Stimulated activated CD4-positive, alpha-beta T cell treated with anti-CD3 and anti-CD28 coated beads, Interleukin-4, amount 100 ng/mL, for 24 hours (primary cell): ENCODE measurements at places on chromosomes 12 and 14.
A peak's percentile ranks its signal among the peaks of the same experiment; 100 is the strongest.

GRCh38 chr14:87409393-87409792 lies 583.6 kb downstream of the GALC start:
- DNase-seq = no peak

DNA sequence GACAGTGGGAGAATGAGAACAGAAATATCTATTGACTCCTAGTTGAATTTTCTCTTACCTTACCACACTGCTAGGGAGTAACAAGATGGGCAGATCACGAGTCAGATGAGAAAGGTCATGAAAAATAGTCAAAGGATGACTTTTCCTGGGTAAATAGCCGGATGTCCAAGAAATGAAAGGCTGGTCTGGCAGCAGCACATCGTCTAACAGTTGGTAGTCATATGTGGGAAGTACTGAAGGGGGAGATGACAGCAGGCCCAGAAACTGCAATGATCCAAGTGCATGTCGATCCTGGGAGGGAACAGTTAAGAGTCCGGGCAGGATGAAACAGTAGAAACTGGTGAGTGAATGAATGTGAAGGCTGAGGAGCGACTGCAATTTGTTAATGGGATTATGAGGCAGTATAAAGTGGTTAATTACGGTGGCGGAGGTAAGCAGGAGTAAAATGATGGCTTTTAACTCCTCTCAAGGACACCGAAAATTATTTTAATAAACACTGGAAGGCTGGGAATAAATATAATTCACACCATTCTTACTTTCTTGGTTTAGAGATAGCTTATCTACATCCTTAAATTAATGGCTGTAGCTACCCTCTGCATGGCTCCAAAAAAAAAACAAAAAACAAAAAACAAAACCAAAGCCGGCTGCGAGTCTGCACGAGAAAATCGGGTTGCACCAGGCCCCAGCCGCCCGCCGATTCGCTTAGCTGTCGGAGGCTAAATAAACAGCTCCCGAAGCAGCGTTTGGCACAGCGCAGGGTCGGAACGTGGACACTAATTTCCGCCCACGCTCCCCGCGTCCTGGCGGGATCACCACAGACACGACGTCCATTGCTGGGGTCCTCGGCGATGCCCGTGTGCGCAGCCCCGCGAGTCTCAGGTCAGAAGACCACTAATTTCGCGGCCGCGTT lies 1.0 kb upstream of the ERC1 start:
- DNase-seq = peak; percentile 53

- no peak for DNase-seq
These were observed 1823.6 kb upstream of the FLRT2 start for GRCh38 chr14:83706231-83706954.

DNA sequence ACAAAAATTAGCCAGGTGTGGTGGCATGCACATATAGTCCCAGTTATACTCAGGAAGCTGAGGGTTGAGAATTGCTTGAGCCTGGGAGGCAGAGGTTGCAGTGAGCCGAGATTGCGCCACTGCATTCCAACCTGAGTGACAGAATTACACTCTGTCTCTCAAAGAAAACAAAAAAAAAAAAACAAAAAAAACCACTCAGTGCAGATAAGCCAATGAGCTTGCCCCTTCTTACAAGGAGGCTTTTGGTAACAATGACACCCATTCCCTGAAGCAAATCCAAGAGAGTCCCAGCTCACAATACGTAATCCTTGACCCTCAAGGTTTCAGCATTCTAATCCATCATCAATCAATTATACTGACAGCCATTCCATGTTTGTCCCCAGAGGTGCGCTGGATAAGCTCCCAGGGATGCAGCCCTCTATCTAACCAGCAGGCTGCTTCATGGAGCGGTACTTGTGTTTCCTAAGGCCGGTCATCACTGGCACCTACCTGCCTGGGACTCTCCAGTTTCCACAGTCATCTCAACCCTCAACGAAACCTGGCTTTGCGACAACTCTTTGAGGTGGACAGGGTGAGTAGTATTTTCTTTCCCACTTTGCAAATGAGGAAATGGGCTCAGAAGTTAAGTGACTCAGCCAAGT lies 12.4 kb downstream of the GCN1 start:
- no peak for DNase-seq

DNA sequence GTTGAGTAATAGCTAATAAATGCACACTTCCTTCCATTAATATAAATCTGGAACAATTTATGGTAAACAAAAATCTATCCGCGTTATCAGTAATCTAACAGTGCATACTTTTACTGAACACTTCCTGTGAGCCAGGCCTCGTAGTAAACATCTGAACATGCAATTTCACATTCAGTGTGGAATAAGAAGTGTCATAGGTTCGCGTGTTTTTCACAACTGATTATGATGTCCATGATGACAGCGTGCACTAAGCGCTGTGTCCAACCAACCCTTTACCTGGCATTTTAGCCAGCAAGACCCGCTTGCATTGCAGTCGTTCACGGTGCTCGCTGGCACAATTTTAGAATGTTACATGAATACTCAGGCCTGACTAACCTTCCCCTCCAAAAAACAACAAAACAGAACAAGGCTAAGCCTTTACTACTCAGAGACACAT lies 2.1 kb downstream of the PNMA1 start:
- DNase-seq = no peak

DNA sequence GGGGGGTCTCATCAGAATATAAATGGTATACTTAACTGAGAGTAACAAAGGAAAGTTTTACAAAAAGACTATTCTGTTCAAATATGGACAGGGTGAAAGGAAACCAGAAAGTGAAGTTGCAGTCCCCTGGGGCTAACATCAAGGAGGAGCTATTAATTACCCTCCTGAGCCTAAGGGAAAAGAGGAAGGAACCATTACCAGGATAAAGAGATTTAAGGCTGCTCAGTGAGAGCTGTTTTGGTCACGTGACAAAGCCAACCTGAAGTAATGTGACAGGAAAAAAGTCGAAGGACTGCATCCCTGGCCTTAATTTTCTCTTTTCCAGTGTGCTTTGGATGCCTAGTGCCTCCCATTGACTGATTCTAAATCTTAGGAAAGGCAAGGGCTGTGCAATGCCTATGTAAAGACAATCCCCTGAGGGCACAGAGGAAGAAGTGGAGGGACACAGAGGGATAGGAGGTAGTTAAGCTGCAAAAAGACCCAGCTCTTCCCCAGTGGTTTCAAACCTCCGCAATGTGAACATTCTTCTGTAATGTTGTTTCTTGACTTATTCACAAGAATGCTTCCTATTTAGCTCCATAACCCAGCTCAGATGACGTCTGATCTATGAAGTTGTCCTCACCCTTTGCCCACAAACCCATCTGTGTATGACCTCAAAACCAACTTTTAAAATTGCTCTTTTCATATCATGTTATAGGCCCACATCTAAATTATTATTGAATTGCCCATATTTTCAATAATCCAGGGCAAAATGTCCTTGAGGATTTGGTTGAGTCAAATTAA lies 187.7 kb upstream of the DCN start:
- no peak for DNase-seq
